ENCODE measurements at places on chromosomes 16 and 17.

DNA sequence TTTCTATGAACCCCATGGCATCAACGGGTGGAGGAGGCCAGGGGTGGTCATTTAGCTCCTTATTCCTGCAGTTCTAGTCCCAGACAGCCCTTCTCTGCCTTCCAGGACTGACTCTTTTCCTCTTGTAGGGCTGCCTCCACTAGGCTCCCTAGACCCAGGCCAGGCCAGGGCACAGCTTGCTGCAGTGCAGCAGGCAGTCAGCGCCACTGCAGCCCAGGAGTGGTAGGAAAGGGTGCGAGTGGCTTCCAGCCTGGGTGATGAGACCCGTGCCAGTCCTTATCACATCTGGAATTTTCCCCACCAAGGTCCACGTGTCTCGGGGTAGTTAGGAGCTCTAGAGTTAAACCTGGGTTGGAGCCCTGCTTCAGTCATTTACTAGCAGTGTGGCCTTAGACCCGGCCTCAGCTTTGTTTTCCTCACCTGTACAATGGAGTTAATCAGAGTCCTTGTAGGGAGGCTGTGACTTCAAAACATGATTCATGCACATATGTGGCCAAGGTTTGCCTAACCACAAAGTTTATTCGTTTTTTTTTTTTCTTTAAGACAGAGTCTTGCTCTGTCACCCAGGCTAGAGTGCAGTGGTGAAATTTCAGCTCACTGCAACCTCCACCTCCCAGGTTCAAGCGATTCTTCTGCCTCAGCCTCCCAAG, 4.7 kb downstream of the SLC5A11 start:
- DNase-seq: no peak

- peak; percentile 95 for DNase-seq
Observed at GRCh38 chr17:78394209-78394608, 15.8 kb downstream of the PGS1 start.

DNA sequence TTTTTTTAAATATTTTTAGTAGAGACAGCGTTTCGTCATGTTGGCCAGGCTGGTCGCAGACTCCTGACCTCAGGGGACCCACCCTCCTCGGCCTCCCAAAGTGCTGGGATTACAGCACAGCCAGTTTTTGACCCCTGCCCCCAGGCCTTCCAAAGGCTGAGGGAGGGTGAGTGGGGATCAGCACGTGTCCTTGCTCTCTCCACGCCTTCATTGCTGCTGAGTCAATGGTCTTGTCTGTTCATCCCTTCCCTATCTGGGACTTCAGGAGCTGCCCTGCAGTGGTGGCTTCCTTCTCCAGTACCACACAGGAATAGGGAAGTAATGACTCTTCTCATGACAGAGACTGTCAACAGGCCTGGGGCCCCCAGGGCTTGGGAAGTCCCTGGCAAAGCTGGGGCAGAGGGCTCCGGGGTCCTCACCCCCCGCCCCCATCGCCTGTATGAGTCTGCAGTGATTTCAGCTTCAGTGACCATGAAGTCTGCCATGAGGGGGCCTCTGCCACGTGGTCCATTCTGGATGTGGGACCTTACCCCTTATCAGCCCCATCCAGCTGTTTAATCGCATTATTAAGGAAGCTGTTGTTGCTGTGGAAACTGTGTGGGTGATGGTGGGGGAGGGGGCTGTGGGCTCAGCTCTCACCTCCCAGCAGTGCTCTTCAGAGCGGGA, 6.1 kb downstream of the ABCC3 start:
- no peak for DNase-seq

- no peak for DNase-seq
Observed at GRCh38 chr17:11467639-11468038, 130.6 kb upstream of the DNAH9 start.

DNA sequence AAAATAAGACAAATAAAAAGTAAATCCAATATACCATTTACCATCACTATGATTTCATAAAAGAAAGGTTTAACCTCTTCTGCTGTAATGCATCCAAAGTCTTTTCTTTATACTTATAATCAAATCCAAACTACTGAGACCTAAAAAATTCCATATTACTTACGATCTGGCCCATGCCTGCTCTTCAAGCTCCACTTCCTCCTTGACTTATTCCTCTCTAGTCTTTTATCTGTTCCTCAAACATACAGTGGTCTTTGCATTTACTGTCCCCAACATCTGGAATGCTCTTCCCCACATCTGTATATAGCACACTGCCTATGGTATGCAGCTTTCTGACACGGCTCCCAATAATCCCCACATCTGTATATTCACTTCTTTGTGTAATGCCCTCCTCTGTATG, 33.8 kb downstream of the PCTP start:
- no peak for DNase-seq

- DNase-seq: no peak
Observed at GRCh38 chr17:54876656-54877195, 23.9 kb upstream of the TOM1L1 start.

- no peak for DNase-seq
Observed at GRCh38 chr16:1902547-1903219, 15.5 kb downstream of the HS3ST6 start.

GRCh38 chr16:59205403-59205802, 471.3 kb upstream of the GOT2 start:
- DNase-seq: no peak

GRCh38 chr17:39782481-39782880, 44.7 kb downstream of the GRB7 start:
- no peak for DNase-seq

GRCh38 chr16:89556750-89557689, 3.5 kb upstream of the RPL13 start:
- DNase-seq: no peak

DNA sequence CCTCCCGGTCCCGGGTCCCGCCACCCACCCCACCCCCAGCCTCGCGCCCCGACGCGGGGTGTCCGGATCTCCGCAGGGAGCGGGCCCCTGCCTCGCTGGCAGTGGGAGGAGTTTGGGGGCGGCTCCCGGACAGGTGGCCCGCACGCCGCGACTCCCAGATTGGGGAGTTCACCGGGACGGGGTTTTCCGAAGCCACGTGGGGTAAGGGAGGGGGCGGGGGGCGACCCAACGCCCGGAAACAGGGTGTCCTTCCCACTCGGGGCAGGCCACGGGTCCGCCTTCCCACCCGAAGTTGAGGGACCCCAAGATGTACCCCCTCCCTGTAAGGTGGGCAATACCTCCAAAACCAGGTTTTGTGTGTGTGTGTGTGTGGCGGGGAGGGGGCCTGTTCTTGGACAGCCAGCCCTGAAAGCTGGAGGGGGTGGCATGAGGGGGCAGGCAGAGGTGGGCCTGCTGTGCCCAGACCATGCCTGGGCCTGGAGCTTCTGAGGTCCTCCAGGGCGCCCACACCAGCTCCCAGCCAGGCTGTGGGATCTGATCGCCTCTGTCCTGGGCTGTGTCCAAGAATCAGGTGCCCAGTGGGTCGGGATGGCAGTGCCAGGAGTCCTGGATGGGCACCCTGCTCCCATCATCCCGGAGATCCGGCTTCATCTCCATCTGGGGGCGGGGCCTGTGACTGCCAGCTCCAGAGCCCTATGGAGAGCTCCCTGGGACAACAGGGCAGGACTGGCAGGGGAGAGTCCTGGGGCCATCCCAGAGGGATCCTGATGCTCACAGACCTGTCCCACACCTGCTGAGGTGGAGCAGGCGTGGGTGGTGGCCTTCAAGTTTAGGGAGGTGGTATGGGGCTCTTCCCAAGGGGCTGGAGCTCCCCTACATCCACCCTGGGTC, 767 bp downstream of the SYNGR2 start:
- DNase-seq: peak; percentile 3

DNA sequence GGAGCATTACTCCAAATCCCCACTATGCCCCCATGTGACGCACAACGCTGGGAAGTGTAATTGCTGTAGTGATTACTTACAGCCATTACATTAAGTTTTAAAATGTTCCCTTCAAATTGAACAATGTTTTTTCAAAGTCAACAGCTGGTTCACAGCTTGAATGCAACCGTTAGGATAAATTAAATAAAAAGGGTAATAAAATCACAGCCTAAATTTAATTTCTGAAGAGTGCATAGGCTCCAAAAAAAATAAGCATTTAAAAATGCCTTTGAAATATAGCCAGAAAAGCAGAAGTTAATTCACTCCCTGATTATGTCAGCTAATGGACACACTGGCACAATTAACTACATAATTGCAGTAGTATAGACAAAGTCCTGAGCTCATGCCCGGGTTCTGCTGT, 50.5 kb upstream of the KDM8 start:
- no peak for DNase-seq

DNA sequence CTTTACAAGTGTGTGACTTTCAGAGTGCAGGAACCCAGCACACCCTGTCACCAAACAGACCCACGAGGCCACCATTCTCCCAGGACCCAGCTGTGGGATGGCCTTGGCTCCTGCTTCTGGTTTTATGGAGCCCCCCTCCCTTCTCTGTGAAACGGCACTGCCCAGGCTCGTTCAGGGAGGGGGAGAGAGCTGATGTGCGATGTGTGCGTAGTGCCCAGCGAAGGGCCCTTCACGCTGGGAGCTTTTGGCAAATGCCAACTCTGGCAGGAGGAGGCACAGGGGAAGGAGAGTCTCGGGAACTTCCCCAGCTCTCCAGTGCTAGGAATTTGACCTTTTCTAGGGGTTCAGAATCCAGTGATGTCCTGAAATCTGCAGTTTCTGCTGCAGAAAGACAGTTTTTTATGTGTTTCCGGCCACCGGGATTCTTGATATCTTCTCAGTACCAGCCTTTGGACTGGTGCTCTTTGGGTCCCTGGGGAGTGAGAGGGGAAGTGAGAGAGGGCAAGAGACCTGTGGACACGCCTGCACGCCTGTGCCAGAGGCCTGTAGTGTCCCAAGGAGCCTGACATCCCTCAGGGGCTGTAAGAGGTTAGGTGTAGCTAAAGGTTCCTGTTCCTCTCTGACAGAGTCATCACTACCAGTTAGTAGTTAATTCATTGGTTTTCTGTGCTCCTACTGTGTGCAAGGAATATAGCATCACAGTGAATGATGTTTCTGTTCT, 45.1 kb downstream of the CMIP start:
- no peak for DNase-seq

DNA sequence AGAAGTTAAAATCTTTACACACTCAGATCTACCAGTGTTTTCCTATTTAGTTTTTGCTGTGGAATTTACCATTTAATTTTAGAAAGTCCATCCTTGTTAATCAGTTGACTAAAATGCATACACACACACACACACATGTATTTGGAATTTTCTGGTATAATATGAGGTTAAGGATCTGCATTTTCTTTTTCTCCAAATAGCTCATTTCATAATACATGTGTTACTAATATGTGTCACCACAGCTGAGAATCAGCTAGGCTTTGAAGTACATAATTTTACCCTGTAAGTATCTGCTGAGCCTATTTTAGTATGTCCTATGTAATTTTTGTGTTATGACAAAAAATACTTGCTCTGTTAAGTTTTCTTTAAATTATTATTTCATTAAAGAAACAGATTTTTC, 143.2 kb downstream of the PHKB start:
- DNase-seq: no peak

GRCh38 chr16:51849715-51850114, 697.2 kb downstream of the TOX3 start:
- DNase-seq: no peak

GRCh38 chr17:19004421-19005136, at the start of gene FAM83G:
TSS of gene FAM83G (minus strand) at chr17:19004764. CDS start at chr17:19004041, 723 bp downstream.
- DNase-seq: peak; percentile 18
